ENCODE measurements at places on chromosomes 16 and 17. TPM values are rescaled to one million over a fixed set of nuclear protein-coding genes. Genes with fewer than 3 reads are reported as not detected.

DNA sequence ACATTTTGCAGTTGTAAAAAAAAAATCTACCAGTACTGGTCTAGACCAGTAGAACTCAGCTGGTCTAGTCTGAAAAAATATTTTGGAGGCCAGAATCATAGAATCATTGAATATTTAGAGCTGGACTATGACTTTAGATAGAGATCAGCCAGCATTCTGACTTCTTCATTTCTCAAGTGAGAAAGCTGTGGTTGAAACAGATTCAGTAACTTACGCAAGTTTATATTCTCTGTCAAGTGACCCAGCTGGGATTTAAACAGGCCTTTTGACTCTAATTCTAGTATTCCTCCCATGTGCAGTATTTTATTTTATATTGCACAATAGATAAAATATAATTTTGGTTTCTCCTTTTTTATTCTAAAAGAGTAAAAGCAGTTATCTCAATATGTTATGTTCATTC lies 4.9 kb downstream of the TNRC6A start:
- peaks cover 30% of the 10 kb centered on the region for H3K4me1 ChIP-seq
- no peak overlapping the region for H3K27ac ChIP-seq
- H3K36me3 ChIP-seq: no peaks in the 10 kb centered on the region
- no peak overlapping the region for H3K4me3 ChIP-seq
- H3K27me3 ChIP-seq: no peaks in the 10 kb centered on the region
- DNase-seq: no peak

GRCh38 chr16:21001262-21001661 lies 100.7 kb downstream of the LYRM1 start:
- DNase-seq: no peak
- H3K4me3 ChIP-seq: no peak overlapping the region
- no peaks in the 10 kb centered on the region for H3K4me1 ChIP-seq
- H3K27me3 ChIP-seq: no peaks in the 10 kb centered on the region
- H3K27ac ChIP-seq: no peak overlapping the region

- H3K27me3 ChIP-seq: no peaks in the 10 kb centered on the region
- peak overlapping the region; percentile 55 for H3K27ac ChIP-seq
- peaks cover 18% of the 10 kb centered on the region for H3K4me1 ChIP-seq
- DNase-seq: no peak
- H3K36me3 ChIP-seq: no peaks in the 10 kb centered on the region
Observed at GRCh38 chr16:53882310-53882709, 178.4 kb downstream of the FTO start.

DNA sequence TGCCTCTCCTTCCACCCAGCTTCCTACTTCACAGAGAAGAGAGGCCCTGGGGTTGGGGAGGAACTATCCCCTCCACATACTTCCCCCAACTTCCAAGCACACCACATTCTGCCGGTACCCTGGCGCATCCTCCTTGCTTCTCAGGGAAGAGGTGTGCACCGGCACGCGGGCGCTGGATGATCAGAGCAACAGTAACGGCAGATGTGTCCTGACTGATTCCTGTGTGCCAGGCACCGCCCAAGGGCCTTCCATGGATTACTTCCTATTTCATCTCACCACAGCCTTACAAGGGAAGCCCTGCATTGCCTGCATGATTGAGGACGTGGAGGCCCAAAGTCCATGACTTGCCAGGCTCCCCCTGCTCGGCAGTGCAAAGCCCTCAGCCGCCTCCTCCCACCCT lies 21.1 kb upstream of the MLKL start:
- no peak overlapping the region for H3K4me3 ChIP-seq
- DNase-seq: no peak
- no peaks in the 10 kb centered on the region for H3K27me3 ChIP-seq
- no peak overlapping the region for H3K27ac ChIP-seq
- H3K36me3 ChIP-seq: no peaks in the 10 kb centered on the region
- H3K4me1 ChIP-seq: no peaks in the 10 kb centered on the region

DNA sequence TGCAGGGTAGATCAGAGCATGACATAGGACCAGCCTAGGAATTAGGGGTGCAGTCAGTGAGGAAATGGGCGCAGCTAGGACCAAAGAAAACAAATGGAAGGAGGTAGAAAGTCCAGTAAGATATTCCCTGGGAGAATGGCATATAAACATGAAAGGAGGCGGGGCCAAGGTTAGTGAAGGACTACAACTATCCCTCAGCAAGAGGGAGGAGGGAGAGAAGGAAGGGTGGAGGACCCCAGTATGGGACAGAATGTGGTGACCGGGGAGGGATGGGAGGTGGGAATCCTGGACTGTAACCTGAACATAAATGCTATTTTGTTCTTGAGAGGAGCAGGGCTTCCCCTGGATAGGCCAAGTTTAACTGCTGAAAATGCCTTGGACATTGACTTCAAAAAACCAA lies 22.8 kb downstream of the ITGB3 start:
- no peak for DNase-seq
- no peaks in the 10 kb centered on the region for H3K36me3 ChIP-seq
- peak overlapping the region; percentile 88 for H3K27ac ChIP-seq
- H3K27me3 ChIP-seq: no peaks in the 10 kb centered on the region
- no peak overlapping the region for H3K4me3 ChIP-seq

- no peaks in the 10 kb centered on the region for H3K4me1 ChIP-seq
- H3K36me3 ChIP-seq: no peaks in the 10 kb centered on the region
- DNase-seq: no peak
Observed at GRCh38 chr17:60398227-60398959, 6.5 kb upstream of the USP32 start.

- no peaks in the 10 kb centered on the region for H3K36me3 ChIP-seq
- no peak overlapping the region for H3K4me3 ChIP-seq
- H3K27me3 ChIP-seq: no peaks in the 10 kb centered on the region
- no peak overlapping the region for H3K27ac ChIP-seq
- no peak for DNase-seq
- peaks cover 18% of the 10 kb centered on the region for H3K4me1 ChIP-seq
Observed at GRCh38 chr17:12409082-12409481, 256.6 kb upstream of the MYOCD start.

The P2RX1 gene
- total RNA-seq: 0.20 TPM

GRCh38 chr17:62076864-62077788 lies 12.0 kb upstream of the MED13 start:
- peak overlapping the region; percentile 69 for H3K27ac ChIP-seq
- H3K36me3 ChIP-seq: no peaks in the 10 kb centered on the region
- H3K4me3 ChIP-seq: no peak overlapping the region
- H3K4me1 ChIP-seq: peaks cover 9% of the 10 kb centered on the region
- no peaks in the 10 kb centered on the region for H3K27me3 ChIP-seq

The OTOA gene
- 0.07 TPM for total RNA-seq

GRCh38 chr16:16127469-16128116 lies 95.7 kb downstream of the ABCC6 start:
- no peak overlapping the region for H3K4me3 ChIP-seq
- H3K27me3 ChIP-seq: no peaks in the 10 kb centered on the region
- no peaks in the 10 kb centered on the region for H3K4me1 ChIP-seq
- no peaks in the 10 kb centered on the region for H3K36me3 ChIP-seq

- no peak for DNase-seq
- H3K36me3 ChIP-seq: no peaks in the 10 kb centered on the region
- no peak overlapping the region for H3K4me3 ChIP-seq
- no peak overlapping the region for H3K27ac ChIP-seq
- no peaks in the 10 kb centered on the region for H3K27me3 ChIP-seq
Observed at GRCh38 chr16:4208341-4208751, 33.5 kb downstream of the SRL start.

DNA sequence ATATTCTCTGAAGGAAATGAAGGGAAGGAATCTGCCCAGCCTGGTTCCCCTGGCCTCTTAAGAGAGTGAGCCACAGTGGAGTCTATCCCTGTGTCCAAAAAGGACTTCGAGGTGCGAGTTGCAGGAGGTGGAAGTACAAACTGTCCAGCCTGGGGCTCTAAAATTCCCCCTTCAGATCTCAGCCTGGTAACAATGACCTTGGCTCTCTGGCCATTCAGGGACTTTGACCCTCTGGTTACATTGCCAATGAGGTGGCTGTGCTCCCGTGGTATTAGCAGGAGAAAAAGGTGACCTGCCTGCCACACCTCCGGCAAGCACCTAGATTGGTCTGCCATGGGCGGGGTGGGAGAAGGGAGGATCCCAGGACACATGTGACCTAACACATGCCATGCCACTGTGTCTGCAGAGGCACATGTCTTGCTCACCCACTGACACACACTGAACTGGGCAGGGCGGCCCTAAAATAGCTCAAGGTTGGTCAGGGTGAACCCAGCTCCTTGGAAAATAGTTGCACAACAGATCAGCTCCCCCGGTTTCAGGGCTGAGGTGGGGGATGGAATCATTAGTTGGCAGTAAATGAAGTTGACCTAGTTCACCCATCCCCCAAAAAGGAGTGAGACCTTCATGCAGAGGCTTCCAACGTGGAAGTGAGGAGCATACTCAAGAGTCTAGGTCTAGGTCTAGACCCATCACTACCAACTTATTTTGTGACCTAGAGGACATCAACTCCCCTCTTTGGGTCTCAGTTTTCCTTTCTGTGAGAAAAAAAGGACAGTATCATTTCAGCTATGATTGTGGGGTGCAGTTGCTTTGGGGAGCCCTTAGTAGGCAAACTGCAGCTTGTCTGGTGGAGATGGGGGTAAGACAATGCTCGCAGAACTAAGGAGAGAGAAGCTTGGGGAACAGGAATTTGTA lies 2.2 kb downstream of the NR1D1 start:
- H3K27me3 ChIP-seq: no peaks in the 10 kb centered on the region
- peaks cover 30% of the 10 kb centered on the region for H3K4me1 ChIP-seq
- H3K27ac ChIP-seq: peak overlapping the region; percentile 95
- no peaks in the 10 kb centered on the region for H3K36me3 ChIP-seq
- no peak overlapping the region for H3K4me3 ChIP-seq

DNA sequence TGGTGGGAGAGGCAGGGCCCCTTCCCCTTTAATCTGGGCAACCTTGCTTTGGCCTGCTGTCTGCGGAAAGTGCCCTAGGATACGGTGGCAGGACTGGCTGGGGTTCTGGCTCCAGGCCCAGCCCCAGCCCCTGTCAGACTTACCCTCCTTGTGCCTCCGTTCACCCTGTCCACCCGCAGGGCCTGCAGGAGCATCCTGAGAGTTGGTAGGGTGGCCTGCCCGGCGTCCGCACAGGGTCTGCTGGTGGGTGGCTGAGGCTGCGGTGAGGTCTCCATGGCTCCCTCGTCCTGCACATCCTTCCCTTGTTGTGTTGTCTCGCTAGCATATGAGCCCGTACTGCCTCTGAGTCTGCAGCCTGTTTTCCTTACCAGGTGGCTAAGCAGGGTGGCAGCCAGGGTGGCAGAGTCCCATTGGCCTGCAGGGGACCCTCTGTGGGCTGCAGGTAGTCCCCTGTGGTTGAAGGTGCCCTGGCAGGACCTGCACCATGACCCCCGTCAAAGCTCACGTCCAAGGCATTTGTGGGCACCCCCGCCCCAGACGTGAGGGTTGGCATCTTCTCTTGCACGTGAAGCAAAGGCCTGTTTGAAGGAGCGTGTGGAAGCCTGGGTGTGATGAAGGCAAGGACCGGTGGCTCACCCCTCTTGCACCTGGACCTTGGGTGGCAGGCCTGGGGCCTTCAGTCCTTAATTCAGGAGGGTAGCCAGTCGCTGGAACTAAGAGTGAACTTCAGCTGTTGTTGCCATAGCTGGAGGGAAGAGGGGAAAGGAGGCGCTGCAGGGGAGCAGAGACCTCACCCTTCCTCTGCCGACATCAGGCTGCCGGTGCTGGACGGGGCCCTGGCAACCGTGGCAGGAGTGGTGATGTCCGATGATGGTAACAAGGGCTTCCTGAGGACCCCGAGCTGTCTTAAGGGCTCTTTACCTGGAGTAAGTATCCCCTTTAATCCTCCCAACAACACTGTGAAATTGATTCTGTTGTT lies 293.7 kb downstream of the SEC14L1 start:
- DNase-seq: no peak
- no peak overlapping the region for H3K4me3 ChIP-seq
- H3K27me3 ChIP-seq: no peaks in the 10 kb centered on the region
- peaks cover 96% of the 10 kb centered on the region for H3K4me1 ChIP-seq

- no peaks in the 10 kb centered on the region for H3K36me3 ChIP-seq
- no peaks in the 10 kb centered on the region for H3K27me3 ChIP-seq
- no peak overlapping the region for H3K27ac ChIP-seq
- H3K4me3 ChIP-seq: no peak overlapping the region
- H3K4me1 ChIP-seq: no peaks in the 10 kb centered on the region
- no peak for DNase-seq
Observed at GRCh38 chr16:15894571-15895374, 6.4 kb upstream of the CEP20 start.

- H3K36me3 ChIP-seq: no peaks in the 10 kb centered on the region
- DNase-seq: peak; percentile 74
- H3K27ac ChIP-seq: no peak overlapping the region
- peaks cover 43% of the 10 kb centered on the region for H3K27me3 ChIP-seq
Observed at GRCh38 chr17:58249270-58250133, 11.1 kb downstream of the LPO start.

Data from hepatocyte (in vitro differentiated cells).